Renal pelvis (tissue), 12 donors: ENCODE measurements at places on chromosomes 5 and 9. TPM values are rescaled to one million over a fixed set of nuclear protein-coding genes. Genes with fewer than 3 reads are reported as not detected.

- no peak for DNase-seq
These were observed 253.9 kb upstream of the RGMB start for GRCh38 chr5:98519571-98519970.

- DNase-seq, result no peak
These were observed 1381.4 kb upstream of the CDH6 start for GRCh38 chr5:29811914-29812679.

DNA sequence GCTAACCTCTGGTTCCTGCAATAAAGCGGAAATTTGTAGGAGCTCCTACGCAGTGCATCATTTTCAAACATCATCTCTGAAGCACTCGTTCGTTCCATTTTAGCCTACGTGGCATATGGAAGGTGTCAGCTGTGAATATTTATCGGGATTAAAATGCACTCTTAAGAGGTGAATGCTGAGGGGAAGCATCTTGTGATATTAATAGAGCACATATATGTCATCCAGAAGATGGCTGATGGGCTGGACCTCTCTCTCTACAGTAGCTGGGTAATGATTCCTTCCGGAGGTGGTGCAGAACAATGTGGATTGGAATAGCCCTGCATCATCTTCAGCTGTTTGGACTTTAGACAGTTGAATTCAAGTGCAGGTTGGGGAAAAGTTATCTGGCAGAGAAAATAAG lies 478.7 kb downstream of the DMAC1 start:
- DNase-seq, result no peak

- DNase-seq, result no peak
These were observed 470.7 kb upstream of the DMAC1 start for GRCh38 chr9:8270235-8270634.

DNA sequence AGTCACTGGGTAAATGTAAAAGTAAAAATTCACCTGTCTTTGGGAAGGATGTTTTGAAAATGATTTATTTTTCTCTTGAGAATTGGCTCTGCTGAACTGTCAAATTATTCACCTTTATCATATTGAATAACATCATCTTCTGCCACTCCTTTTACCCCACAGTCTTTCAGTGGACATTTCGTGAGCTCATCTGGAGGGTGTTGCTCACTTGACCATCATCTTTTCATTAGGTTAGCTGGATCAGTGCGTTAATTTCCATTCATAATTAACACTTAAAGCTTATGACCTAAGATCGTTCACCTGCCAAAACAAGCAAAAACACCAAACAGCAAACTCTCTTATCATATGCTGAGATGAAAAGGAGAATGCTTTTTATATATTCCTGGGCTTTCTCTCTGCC lies 53.4 kb upstream of the TNFAIP8 start:
- no peak for DNase-seq

GRCh38 chr5:137492331-137492730 lies 6.8 kb downstream of the SPOCK1 start:
- DNase-seq, result no peak

DNA sequence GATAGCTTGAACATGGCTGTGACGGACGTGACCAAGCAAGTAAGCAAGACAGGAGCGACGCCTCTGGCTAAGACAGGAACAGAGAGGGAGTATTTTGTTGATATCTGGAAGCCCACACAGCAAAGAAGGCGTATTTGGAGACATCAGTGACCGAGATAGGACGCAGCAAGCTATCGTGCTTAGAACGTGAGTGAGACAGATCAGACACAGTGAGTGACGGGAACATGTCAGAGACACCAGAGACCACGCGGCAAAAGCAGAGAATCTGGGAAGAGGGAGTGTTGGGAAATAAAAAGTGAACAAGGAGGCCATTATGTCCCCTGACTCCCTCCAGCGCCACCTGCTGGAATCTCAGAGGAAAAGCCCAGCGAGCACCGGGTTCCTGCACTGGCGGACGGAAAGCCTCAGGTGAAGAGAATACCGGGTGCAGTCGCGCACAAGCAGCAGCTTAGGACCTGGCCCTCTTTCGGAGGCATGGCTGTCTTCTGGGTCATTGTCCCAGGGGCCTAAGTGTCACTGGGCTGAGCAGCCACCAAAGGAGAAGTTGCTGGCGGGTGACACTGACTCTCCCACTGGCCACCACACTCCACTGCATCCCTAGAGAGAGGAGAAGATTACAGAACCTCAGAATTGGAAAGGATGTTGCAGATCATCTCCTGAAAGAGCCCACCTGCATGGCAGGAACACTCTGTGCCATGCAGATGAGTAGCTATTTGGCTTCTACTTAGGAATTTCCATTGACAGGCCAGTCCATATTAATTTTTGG lies 99.1 kb downstream of the FBXO38 start:
- DNase-seq, result peak; percentile 11

- no peak for DNase-seq
These were observed 1.6 kb upstream of the DBN1 start for GRCh38 chr5:177474846-177475562.

DNA sequence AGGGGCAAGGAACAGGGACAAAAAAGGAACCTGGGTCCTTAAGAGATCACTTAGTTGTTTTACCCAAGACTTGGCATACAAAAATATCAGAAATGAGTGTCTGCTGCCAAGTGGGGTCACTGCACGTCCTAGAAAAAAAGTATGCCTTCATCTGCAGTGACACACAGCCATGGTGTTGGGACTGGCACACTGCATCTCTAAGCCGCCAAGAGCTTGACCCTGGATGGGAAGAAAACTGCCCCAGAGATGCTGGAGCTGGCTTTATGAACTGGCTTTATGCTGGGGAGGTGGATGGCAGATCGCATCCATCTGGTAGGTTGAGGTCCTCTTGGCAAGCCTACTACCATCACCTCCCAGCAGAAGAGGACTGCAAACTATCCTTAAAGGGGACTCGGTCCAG lies 51.7 kb downstream of the IRF1 start:
- no peak for DNase-seq

DNA sequence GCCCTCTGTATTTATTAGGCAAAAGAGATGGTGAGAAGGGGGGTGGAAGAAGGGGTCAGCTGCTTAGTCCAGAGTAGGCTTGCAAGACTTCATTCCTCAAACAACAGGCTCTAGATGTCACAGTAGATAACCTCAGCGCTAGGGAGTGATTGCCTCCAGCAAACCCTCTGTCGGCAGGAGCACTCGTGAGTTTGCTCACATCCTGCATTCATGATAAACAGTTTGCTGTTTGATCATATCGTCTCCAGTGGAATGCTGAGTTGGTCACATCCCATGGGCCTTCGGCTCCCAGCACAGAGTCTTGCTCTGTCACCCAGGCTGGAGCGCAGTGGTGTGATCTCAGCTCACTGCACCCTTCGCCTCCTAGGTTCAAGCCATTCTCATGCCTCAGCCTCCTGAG lies 3.6 kb downstream of the TTC23L start:
- no peak for DNase-seq

- no peak for DNase-seq
These were observed 122.5 kb upstream of the TMEM161B start for GRCh38 chr5:88391116-88391515.

DNA sequence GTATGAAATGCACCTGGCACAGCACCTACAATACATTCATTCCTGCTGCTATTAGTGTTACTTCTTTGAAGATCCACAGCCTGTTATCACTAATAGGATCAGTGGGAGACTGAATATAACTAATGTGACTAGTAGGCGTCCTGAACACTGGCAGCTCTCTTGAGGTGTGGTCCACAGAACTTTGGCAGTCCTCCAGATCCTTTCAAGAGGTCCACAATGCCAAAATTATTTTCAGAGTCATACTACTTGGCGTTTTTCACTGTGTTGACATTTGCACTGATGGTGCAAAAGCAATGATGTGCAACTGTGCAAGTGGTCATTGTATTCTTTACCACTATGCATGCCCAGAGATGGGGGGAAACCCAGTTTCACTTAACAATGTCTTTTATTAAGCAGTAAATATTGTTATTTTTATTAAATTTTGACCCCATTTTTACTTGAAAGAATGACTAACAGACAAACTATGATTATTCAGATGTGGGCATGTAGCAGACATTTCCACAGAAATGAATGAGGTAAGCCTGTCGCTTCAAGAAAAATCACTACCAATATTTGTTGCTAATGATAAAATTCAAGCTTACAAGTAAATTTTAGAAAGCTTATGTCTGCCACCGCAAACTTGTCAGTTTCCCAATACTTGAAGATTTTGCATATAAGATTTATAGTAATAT lies 48.9 kb downstream of the ADRB2 start:
- DNase-seq, result no peak

DNA sequence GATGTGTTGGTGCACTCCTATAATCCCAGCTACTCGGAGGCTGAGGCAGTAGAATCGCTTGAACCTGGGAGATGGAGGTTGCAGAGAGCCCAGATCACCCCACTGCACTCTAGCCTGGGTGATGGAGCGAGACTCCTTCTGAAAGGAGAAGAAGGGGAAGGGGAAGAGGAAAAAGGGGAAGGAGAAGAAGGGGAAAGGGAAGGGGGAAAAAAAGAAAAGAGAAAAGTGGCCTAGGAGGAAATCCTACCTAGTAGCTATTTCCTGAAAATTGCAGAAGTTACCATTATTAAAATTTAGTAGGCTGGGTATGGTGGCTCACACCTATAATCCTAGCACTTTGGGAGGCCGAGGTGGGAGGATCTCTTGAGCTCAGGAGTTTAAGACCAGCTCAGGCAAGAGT lies 67.4 kb downstream of the ARRDC3 start:
- DNase-seq, result no peak

- no peak for DNase-seq
These were observed 233.8 kb upstream of the TMEM161B start for GRCh38 chr5:88502179-88503040.

DNA sequence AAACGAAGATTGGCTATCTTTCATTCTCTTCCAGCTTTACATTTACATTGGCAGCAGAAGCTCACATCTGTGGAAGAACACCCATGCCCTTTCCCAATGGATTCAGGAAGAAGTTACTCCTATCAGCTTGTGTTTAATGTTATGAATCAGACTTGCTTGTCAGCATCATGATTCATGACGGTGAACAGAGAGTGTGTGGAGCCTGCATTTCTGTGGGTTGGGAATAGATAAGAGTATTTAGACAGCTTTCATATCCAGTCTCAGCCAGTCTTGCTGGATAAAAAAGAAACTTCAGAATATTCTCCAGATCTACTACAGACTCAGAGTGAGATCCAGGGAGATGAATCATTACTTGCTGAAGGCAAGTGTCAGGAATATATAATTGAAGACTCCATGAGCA lies 812.9 kb upstream of the ZNF608 start:
- no peak for DNase-seq

GRCh38 chr9:122031776-122032175 lies 61.3 kb downstream of the TTLL11 start:
- DNase-seq, result no peak

- peak; percentile 42 for DNase-seq
These were observed 133.4 kb downstream of the UGCG start for GRCh38 chr9:112029921-112030444.

- no peak for DNase-seq
These were observed 117.9 kb downstream of the BNC2 start for GRCh38 chr9:16752601-16753000.

DNA sequence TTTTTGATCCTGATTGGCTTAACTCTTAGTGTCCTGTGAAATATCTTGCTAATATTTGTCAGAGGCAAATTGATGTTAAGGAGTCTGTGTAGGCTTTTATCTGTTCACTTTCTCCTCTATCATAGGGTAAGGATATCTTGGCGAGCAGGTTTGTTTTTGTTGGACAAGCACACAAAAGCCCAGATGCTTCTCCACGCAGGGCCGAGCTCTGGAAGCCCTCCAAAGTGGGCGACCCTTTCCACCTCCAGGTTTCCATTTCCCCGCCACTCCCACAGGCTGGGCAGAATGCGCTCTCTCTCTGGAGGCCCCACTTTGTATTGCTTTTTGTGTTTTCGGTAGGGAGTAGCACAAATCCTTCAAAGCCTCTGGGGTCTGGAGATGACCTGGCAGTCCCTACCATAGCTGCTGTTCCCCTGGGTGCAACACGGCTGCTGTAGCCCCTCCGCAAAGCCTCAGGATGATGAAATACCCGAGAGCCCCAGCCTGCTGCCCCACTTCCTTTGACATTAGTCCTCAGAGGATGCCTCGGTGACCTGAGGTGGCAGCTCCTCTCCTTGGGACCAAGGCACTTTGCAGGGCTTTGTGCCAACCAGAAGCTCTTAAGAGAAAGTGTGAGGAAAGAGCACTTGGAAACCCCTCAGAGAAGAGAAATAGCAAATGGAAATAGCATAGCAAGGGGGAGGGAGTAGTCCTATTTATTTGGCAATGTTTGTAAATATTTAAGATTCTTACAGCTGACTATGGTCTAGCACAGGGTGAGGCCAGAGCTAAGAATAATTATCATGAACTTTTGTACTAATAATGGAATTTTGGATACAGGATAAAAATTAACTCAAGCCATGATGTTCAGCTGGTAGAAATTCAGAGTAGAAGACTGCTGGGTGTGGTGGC lies 122.8 kb downstream of the ARHGEF28 start:
- peak; percentile 19 for DNase-seq

DNA sequence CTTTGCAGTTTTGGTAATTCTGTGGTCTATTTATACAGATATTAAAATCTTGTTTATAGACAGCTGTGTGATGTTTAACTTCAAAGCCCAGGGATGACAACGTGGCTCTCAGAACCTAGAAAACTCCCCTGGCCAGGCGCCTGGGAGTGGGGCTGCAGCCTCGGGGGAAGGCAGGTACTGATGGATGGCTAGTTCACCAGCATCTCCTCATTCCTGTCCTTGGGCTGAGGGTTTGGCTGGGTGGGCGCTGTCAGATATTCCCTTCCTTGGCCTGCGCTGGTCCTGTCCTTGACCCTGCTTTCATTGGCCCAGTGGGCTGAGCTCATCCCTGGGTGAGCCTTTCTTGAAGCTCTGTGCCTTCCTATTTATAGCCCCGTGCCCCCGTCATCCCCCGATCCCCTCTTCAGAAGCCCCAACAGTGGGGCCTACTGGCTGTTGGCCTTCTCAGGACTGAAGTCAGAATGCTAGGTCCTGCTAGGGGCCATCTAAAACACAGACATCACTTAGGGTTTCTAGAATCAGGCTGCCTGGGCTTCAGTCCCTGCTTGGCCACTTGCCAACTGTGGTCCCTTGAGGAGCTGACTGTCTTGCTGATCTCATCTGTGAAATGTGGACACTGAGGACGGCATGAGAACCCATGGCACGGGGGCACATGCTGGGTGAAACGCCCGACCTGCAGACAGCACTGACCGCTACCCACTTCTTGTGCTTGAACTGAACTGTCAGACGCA lies 20.9 kb downstream of the SH3GLB2 start:
- DNase-seq, result no peak

DNA sequence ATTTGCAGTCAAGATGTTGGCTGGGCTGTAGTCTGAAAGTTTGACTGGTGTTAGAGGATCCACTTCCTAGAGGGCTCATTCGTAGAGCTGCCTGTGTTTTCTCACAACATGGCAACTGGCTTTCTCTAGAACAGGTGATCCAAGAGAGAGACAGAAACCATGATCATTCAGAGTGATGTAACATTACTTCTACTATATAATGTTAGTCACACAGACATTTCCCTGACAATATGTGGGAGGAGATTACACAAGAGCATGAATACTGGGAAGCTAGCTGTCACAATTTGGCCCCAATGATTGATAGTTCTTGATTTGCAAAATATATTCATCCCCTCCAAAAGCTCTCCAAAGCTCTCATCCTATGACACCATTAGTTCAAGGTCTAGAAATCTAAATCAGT lies 10.9 kb upstream of the TMEM161B start:
- no peak for DNase-seq

Gene PCDHAC2
- 0.53 TPM for polyA plus RNA-seq

Gene ZNF879
- polyA plus RNA-seq, result 8.6 TPM

Gene ISOC1
- polyA plus RNA-seq, result 41.0 TPM
